Small intestine (tissue), 16 donors: ENCODE measurements at places on chromosomes 1 and 21. TPM values are rescaled to one million over a fixed set of nuclear protein-coding genes. Genes with fewer than 3 reads are reported as not detected.

Gene PROK1
- polyA plus RNA-seq: 0.06 TPM

Gene TCP10L
- not detected for polyA plus RNA-seq

Gene LRRC3
- 0.22 TPM for polyA plus RNA-seq

Gene GUK1
- 595 TPM for polyA plus RNA-seq

Gene OR2M3
- not detected for polyA plus RNA-seq

Gene ST6GALNAC3
- 0.45 TPM for polyA plus RNA-seq

Gene NRIP1
- 12.3 TPM for polyA plus RNA-seq

Gene ETV3L
- not detected for polyA plus RNA-seq

Gene KCNQ4
- 0.47 TPM for polyA plus RNA-seq

Gene RPTN
- polyA plus RNA-seq: not detected

Gene GPR25
- 0.07 TPM for polyA plus RNA-seq

Gene NBPF6
- 0.55 TPM for polyA plus RNA-seq

Gene KRTAP19-7
- not detected for polyA plus RNA-seq

Gene ADORA3
- polyA plus RNA-seq: 2.5 TPM

Gene BMP8B
- polyA plus RNA-seq: 1.0 TPM

Gene KRTAP19-3
- polyA plus RNA-seq: not detected

Gene PLEKHG5
- polyA plus RNA-seq: 2.4 TPM

Gene SPRR3
- polyA plus RNA-seq: 16.1 TPM

Gene FAM163A
- 0.27 TPM for polyA plus RNA-seq

Gene MROH9
- polyA plus RNA-seq: not detected

Gene KRTAP13-2
- polyA plus RNA-seq: 2.0 TPM

Gene IL19
- polyA plus RNA-seq: not detected

Gene OR10Z1
- under 0.01 TPM for polyA plus RNA-seq

Gene PRMT2
- 77.0 TPM for polyA plus RNA-seq

Gene C8A
- polyA plus RNA-seq: 0.13 TPM

Gene SELL
- polyA plus RNA-seq: 1.6 TPM

Gene TNFRSF1B
- 20.0 TPM for polyA plus RNA-seq

Gene MYOG
- not detected for polyA plus RNA-seq

Gene LMNA
- polyA plus RNA-seq: 108 TPM

Gene RGS8
- not detected for polyA plus RNA-seq

Gene RPE65
- not detected for polyA plus RNA-seq

Gene BCAR3
- polyA plus RNA-seq: 21.9 TPM

Gene C1orf94
- 0.01 TPM for polyA plus RNA-seq

Gene MFAP2
- 2.4 TPM for polyA plus RNA-seq

Gene CLDN17
- not detected for polyA plus RNA-seq

Gene NUP210L
- 0.03 TPM for polyA plus RNA-seq

Gene CELA3A
- polyA plus RNA-seq: 0.64 TPM

Gene FNDC5
- 5.5 TPM for polyA plus RNA-seq

Gene TMEM82
- polyA plus RNA-seq: 45.9 TPM

Gene ADAMTS4
- polyA plus RNA-seq: 0.27 TPM

Gene CFHR1
- not detected for polyA plus RNA-seq

Gene SPRR2E
- polyA plus RNA-seq: not detected

Gene EFHD2
- polyA plus RNA-seq: 149 TPM

Gene GJC2
- 0.99 TPM for polyA plus RNA-seq

Gene CA14
- polyA plus RNA-seq: not detected

Gene PHF13
- polyA plus RNA-seq: 13.4 TPM

Gene CRP
- polyA plus RNA-seq: not detected

Gene IKBKE
- polyA plus RNA-seq: 4.1 TPM
